NCI-H345 (cell line): ENCODE measurements at places on chromosomes 11 and 22.
A peak's percentile ranks its signal among the peaks of the same experiment; 100 is the strongest.

DNA sequence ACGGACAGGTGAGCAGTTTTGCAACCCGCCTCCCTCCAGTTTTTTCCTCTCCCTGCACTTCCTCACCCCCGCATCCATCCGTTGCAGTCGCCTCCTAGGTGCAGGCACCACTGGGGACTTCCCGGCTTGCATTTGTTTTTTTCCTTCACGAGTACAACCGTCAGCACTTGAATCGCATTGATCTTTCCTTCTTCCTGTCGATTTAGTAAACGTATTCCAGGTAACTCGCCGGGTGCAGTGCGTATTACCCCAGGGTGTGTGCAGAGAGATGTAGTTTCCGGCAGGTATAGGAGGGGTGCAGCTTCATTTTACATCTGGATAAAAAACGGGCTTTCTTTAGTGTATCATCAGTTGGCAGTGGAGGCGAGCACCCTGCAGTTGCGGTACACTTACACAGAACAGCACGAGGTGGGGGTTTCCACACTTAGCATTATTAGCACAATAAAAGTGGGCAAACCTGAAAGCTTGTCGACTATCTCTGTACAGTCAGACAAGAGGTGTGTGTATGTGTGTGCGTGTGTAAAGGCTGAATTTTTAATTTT is at the start of gene SORL1-AS1:
Gene SORL1-AS1 (minus strand): TSS at position 359 of the 542 bp plus-strand sequence.
- peak; percentile 38 for DNase-seq

GRCh38 chr11:2264366-2265053 is 5.9 kb downstream of the ASCL2 start:
- DNase-seq: no peak

DNA sequence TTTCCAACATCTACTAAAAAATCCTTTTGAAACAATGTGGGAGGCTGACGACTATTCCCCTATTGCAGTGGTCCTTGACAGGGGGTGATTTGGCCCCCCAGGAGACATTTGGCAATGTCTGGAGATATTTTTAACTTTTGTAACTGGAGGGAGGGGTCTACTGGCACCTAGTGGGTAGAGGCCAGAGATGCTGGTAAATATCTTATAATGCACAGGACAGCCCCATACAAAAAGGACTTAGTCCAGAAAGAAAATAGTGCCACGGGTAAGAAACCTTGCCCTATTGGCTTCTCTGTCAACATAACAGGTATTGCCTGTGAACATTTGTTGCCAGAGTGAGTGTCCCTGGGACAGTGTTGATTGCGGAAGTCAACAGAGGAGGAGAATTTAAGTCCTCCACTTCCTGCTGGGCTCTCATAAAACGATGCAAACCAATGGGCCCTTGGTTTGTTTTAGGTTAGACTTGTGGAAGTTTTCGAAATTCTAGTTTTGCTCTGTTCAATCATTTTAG is 101.6 kb downstream of the MAML2 start:
- DNase-seq: no peak

DNA sequence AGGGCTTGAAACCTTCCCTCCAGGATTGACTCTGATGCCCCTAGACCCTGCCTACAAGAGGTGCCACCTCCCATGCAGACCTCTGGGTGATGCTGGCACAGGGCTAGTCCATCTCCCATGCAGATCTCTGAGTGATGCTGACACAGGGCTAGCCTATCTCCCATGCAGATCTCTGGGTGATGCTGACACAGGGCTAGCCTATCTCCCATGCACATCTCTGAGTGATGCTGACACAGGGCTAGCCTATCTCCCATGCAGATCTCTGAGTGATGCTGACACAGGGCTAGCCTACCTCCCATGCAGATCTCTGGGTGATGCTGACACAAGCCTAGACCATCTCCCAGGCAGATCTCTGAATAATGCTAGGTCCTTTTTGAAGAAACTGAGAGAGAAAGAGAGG is 321.7 kb downstream of the NTM start:
- no peak for DNase-seq
